SJCRH30 (cell line): ENCODE measurements at places on chromosomes 1 and 21. TPM values are rescaled to one million over a fixed set of nuclear protein-coding genes. Genes with fewer than 3 reads are reported as not detected.

MROH9 gene
- total RNA-seq: not detected in 2 replicates

DNA sequence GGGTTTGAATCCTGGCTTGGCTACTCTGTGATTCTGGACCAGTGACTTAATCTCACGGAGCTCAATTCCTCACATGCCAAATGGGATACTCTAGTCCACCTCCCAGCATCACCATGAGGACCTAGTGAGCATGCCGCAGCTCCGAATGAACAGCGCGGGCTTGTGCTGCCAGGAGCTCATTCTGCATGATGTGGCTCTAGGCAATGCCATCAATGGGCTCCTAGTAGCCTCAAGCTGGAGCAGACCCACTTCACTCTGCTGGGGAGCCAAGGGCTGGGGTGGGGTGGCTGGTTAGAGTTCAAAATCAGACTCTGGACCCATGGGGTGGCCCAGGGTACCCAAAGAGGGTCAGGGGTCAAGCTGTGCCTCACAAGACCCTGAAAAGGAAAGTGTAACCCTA is 41.5 kb downstream of the CDK18 start:
- DNase-seq: no peak

CDK11A gene
- total RNA-seq: 20.1 and 29.4 TPM in 2 replicates

UBASH3A gene
- total RNA-seq: not detected in 2 replicates

PPP1R15B gene
- 67.6 and 71.4 TPM in 2 replicates for total RNA-seq

DNA sequence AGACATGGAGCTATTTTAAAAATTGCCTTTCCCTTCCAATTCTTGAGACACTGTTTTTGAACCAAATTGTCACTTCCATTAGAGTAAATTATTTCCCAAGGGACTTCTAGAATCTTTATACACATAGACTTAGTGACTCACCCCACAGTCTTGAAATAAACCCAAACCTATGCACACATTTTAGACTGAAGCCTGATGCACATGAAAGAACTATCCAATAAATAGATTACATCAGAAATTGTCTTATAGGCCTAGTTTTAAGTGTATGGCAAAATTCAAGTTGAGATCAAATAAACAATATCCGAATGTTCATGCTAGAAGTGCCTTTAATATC is 32.2 kb upstream of the ZNF326 start:
- no peak for DNase-seq

GRCh38 chr1:42158189-42158588 is 5.0 kb downstream of the GUCA2B start:
- DNase-seq: no peak

- peak; percentile 21 for DNase-seq
Measured at GRCh38 chr1:94676686-94677085, 135.1 kb upstream of the F3 start.

COX20 gene
- 23.9 and 33.5 TPM in 2 replicates for total RNA-seq

DNA sequence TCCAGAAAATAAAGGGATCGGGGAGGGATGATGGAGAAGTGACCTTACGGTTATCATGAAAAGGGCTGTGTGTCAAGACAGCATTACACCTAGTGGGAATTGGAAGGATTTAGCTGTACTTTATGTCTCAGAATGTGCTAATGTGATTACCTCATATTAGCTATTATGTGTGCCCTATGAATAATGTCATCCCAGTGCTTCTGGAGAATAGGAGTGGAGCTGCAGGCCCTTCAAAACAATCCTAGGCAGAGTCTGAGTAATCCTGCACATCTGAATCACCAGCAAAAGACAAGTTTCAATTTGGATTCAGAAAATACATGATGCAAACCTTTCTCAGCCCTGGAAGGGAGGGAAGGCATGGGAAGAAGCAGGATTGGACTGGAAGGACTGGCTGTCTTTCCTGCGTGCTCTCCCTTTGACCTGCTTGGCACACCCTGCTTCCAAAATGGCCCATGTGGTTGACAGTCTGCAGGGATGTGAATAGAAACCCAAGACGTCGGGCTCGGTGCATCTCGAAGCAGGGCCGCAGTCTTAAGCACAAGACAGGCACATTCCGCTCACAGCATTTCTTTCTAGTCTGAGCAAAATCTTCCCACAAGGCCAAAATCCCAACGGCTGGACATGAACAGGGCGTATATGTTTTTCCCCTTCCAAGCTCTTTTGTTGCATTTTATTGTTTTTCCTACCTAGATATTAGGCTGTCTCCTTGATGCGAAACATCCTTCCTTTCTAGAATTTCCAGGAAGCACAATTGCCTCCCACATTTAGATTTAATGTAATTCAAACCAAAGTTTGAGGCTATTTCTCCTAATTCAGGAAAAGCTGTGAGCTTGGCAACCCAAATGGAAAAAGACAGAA is 54.3 kb upstream of the TARBP1 start:
- DNase-seq: no peak

SPRR2G gene
- total RNA-seq: not detected in 2 replicates

ARMH1 gene
- not detected in 2 replicates for total RNA-seq

ATPAF1 gene
- 54.3 and 58.9 TPM in 2 replicates for total RNA-seq

DNA sequence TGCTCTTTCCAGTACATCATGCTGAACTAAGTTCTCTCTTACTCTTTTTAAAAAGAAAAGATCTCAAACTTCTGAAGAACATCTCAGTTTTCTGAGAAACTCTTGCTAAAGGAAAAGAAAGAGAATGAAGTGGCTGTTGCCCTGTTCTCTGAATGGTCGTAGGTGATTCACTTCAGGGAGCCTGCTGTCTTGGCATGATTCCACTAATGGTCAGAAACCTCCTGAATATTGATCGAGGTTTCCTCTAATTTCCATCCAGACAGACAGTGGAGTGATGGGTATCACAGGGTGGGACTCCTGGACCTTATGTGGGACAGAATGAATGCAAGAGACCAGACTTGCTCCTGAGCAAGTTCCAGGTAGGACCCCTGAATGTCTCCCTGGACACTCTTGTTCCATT is 2.5 kb downstream of the FCRL2 start:
- no peak for DNase-seq
